Inflammatory macrophage (primary cell): ENCODE measurements at places on chromosomes 7 and 10.
A peak's percentile ranks its signal among the peaks of the same experiment; 100 is the strongest.

- peak; percentile 86 for DNase-seq
These were observed 6.1 kb upstream of the VCL start for GRCh38 chr10:73991884-73992245.

DNA sequence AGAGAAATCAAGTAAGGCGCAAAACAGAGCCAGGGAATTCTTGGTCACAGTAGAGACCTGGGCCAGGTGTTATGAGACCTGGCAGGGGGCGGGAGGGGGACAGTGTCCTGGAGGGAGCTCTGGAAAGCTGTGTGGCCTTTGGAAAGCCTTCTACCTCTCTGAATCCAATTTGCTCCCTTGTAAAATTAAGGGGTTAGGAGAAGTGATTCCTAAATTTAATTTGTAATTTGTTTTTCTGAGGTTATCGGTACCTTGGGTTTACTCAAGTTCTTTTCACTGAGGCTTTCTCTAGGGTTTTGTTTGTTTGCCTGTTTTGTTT is 920.8 kb downstream of the TYW1 start:
- DNase-seq = no peak

GRCh38 chr10:114207349-114207748 is 28.2 kb downstream of the TDRD1 start:
- no peak for DNase-seq

GRCh38 chr10:91597197-91597881 is 35.5 kb downstream of the PPP1R3C start:
- no peak for DNase-seq

DNA sequence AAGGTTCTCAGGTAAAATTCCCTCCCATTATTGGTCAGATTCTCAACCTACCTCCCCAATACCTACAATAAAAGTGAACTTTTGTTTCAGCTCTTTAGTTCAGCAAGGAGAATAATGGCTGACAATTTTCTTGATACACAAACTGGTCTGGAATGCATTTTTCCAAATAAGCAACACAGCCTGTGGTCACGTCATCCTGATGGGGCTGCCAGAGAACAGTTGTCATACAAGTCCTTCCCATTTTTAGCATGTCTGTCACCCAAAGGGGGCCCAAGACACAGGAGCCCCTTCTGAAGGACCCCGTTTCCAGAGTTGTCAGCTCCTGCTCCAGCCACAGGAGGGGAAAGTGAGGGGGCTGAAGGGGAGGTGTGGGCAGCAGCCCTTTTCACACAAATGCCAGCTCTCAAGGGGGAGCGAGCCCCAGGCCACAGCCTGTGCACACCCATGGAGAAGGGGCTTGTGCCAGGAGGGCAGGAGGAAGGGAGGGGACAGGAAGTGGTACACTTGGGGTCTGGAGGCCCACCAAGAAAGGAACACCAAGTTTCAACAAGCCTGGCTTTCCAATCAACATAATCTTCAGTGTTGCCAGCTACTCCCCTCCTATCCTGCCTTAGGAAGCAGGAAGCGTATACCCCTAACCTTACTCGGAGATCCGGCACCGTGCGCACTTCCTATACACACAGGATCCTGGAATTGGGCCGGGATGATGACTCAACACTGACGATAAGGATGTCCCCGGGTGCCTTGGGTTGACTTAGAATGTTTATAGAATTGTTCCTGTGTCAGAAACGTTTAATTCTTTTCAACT is 43.4 kb upstream of the PDLIM1 start:
- no peak for DNase-seq

DNA sequence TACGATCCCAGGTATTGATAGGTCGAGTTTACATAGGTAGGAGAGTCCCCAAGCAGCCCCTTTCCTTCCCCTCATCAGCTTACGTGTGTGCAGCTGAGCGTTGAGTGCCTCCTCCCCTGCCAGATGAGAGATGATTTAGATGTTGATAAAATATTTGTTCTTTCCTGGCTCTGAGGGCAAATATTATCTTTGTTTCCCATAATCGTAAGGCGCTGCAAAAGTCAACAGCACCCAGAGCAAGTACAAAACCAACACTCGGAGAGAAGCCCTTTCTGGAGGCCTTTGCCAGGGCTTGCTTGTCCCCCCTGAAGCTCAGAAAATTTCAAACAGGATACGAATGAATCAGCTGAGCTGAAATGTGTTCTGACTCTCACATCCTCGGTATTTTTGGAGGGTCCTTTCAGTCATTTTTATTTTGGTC is 683.2 kb downstream of the LRMDA start:
- no peak for DNase-seq

DNA sequence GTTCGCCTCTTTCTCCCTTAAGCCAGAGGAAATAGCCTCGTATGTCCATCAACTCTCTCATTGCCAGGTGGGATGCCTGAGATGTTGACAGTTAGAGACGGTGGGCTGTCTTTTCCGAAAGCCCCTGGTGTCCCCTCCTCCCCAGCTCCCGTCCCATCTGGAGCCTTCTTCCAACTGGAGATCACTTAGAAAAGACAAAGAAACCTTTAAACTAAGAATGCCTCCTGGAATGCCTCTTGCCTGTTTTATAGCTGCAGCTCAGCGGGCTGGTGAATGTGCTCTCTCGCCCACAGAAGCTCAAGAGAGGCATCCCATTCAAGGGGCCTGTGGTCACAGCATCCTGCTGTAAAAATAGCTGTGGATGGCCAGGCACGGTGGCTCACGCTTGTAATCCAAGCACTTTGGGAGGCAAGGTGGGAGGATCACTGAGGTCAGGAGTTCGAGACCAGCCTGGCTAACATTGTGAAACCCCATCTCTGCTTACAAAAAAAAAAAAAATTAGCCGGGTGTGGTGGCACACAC is 5.2 kb upstream of the MYL10 start:
- no peak for DNase-seq

DNA sequence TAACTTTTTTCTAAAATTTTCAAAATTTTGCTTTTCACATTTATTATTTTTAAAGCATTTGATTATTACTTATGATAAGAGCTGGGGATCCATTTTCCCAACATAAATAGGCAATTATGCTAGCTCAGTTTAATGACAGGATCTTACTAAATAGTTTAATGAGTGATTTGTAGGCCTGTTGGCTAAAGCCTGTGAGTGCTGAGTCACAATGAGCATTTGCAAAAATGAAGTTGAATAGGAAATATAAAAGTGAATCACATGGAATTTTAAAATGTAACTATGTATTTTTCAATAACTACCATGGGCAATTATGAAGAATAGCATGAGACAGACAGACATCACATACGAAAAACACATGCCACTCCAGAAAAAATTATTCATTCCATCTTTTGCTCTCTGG is 45.1 kb upstream of the ZPBP start:
- DNase-seq = no peak
